CD4-positive, alpha-beta T cell treated with Interleukin-15 for 4 hours (primary cell): ENCODE measurements at places on chromosomes 7 and 10.
A peak's percentile ranks its signal among the peaks of the same experiment; 100 is the strongest.

DNA sequence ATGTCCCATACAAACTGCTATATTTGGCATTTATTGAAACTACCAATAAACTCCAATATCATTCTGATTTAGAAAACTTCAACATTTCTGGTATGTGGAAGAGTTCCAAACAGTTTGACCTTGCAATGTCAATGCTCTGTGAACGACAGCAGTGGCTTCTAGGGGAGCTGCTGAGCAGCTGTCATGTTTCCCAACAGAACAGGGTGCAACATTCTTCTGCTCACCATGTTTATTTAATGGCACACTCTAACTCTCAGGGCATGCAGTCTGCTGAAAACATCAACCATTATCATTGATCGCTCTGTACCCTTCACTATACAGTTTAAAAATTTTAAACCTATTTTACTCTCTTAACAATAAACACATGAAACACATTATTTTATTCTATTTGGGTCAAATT is 25.9 kb downstream of the LMOD2 start:
- DNase-seq: no peak

- no peak for DNase-seq
Measured at GRCh38 chr7:148733496-148733895, 34.8 kb downstream of the CUL1 start.

GRCh38 chr10:51340845-51341610 is 266.7 kb downstream of the PRKG1 start:
- peak; percentile 6 for DNase-seq

- no peak for DNase-seq
Measured at GRCh38 chr7:28409716-28410627, 2.3 kb upstream of the CREB5 start.

DNA sequence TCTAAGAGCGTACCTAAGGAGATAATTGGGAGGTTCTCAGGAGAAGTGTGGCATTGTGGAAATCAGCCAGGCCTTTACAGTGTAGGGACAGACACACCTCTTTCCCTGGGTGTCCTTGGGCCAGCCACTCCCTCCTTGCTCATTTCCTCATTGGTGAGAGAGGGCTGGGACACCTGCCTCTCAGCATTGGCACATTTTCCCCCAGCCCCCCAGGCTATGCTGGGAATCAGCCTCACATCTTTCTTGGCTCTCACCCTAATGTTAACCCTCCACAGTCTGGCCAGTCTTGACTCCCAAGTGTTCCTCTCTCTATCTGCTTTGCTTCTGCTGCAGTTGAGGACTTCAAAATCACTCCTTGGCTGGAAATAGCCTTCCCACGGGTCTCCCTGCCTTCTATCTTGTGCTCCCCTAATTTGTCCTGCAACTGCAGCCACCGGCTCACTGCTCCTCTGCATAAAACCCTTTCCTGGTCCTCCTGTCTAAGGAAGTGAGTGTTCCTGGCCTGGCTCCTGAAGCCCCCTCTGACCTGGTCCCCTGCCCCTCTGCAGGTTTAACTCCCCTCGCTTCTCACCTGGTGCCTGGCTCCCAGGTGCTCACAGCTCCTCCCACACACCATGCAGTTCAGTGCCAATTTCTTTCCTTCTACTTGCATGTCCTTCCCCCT is 15.8 kb downstream of the TBXAS1 start:
- DNase-seq: no peak

GRCh38 chr7:131166066-131166465 is 161.6 kb upstream of the MKLN1 start:
- no peak for DNase-seq

DNA sequence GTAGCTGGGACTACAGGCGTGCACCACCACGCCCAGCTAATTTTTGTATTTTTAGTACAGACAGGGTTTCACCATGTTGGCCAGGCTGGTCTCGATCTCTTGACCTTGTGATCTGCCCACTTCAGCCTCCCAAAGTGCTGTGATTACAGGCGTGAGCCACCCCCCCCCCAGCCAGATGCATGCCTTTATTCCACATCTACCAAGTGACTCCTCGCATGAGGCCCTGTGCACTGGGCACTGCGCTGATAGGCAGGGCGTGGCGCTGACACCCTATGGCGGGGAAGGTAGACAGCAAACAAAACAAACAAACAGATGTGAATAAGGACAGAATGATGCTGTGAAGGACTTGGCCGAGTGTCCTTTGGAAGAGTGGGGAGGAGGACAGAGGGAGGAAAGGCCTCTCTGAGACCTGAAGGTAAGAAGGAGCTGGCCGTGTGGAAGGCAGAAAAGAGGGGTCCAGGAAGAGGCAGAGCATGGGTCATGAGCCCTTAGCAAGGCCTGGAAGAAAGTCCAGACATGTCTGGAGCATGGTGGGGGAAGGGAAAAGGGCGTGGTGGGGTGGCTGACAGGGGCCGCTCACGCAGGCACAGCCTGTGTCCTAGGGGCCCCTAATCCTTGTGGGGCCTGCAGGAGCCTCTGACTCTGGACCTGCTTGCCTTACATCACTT is 47.5 kb upstream of the CACUL1 start:
- DNase-seq: no peak

GRCh38 chr7:13327669-13328068 is 640.2 kb downstream of the ARL4A start:
- DNase-seq: no peak

DNA sequence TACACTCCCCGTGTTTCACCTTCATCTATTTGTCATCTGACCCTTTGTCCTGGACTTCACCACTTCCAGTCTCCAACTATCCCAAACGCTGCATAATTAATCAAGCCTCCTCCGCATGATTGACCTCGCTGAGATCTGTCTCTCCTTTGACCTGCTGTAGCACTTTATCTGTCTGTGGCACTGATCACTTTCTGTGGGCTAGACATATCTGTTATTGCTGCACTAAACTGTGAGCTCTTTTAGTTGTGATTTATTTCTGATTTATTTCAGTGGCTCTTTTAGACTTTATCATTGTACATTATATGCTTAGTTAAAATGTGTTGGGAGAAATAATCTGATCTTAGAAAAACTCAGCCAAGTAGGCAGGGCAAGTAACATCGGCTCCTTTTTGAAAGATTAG is 91.9 kb upstream of the GATA3 start:
- no peak for DNase-seq

DNA sequence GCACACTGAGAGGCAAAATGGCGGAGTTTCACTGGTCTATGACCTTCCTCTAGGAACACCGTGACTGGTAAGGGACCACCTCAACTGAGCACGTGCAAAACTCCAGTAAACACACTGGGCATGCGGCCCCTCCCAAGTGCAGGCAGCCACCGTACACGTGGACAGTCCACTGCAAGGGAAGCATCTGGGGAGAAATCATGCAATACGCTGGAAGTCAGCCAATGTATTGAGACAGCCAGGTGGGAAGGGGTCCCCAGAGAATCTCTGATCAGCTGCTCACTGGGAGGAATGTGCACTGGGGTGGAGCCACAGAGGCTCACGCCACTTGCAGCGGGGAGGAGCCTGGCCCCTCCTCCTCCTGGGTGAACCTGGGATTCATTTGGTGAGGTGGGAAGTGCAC is 49.3 kb downstream of the CFAP46 start:
- no peak for DNase-seq

DNA sequence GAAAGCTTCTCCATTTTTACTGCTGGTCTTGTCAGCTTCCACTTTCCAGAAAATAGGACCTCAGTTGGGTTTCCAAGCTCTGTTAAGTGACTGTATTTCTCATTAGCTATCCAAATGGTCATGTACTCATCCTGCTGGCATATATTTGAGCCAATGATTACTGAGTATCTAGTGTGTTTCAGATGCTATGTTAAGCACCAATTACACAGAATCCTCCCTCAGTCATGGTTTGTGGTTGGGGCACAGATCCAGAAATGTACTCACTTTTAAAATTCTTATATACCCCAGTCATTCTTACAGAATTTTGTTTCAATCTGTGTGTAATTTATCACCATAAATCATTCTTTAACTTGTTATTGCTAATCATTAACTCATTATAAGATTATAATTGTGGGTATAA is 362.3 kb upstream of the MTPN start:
- DNase-seq: no peak
